ENCODE measurements at places on chromosomes 6 and 20.

DNA sequence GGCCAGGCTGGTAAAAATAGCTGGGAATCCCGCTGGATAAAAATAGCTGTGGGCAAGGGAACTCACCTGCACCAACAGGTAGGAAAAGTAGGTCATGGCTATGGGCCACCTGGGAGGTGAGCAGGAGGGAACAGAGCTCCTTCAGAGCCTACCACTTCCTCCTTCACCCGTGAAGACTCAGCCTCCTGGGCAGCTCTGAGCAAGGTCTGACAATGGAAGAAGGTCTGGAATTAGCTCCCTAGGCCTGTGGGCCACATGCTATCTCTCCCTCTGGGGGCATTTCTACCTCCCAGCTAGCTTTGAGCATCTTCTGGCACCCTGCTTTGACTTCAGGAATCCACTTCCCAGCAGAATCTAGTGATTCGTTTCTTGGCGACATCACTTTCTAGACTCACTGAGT lies 153.9 kb downstream of the MRPL14 start:
- DNase-seq, result no peak

GRCh38 chr6:121691126-121691551 lies 255.7 kb downstream of the GJA1 start:
- DNase-seq, result peak; percentile 34

- DNase-seq, result no peak
Observed at GRCh38 chr6:136784271-136784664, 8.0 kb downstream of the MAP3K5 start.

- peak; percentile 57 for DNase-seq
Observed at GRCh38 chr6:84639396-84639795, 125.0 kb downstream of the TBX18 start.

GRCh38 chr20:48669946-48670605 lies 157.7 kb downstream of the PREX1 start:
- no peak for DNase-seq

DNA sequence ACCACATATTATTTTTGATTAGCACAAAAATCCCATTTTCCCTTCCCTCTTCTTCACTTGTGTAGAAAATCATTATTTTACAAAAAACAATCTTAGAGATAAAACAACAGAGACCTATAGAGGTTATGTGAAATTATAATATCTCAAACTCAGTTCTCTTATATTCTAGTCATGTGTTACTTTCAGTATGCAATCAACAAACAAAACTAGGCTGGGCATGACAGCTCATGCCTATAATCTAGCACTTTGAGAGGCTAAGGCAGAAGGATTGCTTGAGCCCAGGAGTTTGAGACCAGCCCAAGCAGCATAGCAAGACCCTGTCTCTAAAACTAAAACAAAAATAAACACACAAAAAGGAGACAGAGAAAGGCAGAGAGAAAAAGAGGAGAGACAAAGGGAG lies 211.4 kb upstream of the SGK1 start:
- DNase-seq, result no peak

- DNase-seq, result peak; percentile 37
Observed at GRCh38 chr20:36830791-36831691, 44.9 kb upstream of the TLDC2 start.

DNA sequence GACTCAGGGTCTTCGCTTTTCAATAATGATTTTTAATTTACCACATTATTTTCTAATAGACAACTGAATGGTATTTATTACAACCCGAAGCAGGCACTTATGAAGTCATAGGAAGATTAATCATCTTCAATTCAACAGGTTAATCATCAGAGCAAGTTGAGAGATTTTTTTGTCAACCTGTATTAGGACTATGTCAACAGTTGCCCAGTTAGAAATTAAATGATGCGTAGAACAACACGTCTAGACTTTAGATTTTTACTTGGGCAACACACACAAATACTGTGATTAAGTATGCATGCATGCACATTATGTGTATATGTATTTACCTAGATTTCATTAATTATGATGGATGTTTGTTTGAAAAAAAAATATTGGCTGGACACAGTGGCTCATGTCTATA lies 4.3 kb downstream of the ILRUN start:
- no peak for DNase-seq

DNA sequence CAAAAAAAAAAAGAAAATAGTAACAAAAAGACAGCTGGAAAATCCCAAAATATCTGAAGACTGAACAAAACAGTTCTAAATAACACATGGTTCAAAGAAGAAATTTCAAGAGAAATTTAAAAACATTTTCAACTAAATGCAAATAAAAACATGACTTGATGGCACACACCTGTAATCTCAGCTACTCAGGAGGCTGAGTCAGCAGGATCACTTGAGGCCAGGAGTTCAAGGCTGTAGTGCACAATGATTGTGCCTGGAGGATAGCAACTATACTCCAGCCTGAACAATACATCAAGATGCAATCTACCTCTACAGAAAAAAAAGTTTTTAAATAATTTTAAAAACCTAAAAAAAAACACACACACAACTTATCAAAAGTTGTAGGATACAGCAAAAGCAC lies 21.6 kb upstream of the ASF1A start:
- no peak for DNase-seq

DNA sequence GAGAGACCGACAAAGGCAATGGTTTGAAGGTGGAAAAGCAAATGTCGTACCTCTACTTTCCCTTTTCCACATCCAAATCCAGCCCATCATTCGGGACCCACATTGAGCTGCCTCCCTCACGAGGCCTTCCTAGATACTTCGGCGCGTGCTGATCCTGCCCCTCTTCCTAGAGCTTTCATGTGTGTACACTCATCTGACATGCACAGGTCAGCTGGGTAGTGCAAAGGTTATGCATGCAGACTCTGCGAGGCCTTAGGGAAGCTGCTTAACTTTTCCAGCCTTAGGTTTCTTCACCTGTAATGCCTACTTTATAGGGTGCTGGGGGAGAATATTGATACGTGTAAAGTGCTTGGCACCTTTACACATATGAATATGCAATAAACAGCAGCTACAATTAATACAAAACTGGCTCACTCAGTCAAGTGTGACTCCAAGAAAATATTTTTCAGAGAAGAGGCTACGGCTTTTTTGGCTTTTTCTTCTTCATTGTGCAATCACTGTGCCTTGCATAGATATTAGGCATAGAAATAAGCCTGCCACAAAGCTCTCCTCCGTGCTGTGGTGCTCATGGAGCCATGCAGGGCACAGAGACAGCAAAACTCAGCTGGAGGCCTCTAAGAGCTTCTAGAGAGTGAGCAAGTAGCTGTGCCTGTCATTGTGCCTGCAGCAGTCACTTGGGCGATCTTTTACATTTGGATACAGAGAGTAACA lies 3.6 kb upstream of the MANBAL start:
- DNase-seq, result no peak

- no peak for DNase-seq
Observed at GRCh38 chr6:84920021-84920420, 155.6 kb upstream of the TBX18 start.

- no peak for DNase-seq
Observed at GRCh38 chr6:7953753-7954152, 43.2 kb upstream of the TXNDC5 start.

DNA sequence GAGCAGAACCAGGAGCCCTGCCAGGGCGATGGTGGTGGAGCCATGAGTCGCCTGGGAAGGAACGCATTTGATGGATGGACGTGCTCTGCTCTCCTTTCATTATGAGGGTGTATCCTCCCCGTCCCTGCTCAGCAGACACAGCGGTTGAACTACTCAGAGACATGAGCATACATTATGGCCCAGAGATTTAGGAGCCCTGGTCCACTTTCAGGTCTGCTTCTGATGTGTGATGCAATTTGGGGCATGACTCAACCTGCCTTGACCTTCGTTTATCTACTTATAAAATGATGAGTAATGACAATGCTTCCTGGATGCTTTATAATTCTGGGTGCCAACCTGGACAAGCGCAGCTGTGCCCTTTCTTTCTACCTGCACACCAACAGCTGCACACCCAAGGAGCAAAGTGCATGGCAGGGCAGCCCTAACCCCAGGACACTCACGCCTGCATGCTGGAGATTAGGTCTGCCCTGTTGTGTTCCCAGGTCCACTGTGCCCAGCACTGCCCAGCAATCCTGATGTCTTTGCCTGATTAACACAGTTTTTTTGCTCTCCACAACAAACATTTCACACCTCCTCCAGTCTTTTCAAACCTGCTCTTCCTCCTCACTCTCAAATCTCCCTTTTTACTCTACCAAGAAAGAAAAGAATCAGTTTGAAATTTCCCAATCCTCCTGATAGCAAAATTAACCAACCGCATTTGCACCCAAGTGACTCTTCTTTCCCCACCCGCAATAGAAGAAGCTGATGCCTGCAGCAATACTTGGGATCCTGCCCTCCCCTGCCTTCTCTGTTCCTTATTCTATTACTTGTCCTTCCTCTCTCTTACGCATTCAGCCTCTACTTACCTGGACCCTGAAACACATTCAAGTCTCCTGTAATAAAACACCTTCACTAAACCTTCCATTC lies 81.2 kb downstream of the EZR start:
- peak; percentile 7 for DNase-seq

GRCh38 chr6:137313928-137314855 lies 95.0 kb upstream of the IFNGR1 start:
- peak; percentile 91 for DNase-seq

DNA sequence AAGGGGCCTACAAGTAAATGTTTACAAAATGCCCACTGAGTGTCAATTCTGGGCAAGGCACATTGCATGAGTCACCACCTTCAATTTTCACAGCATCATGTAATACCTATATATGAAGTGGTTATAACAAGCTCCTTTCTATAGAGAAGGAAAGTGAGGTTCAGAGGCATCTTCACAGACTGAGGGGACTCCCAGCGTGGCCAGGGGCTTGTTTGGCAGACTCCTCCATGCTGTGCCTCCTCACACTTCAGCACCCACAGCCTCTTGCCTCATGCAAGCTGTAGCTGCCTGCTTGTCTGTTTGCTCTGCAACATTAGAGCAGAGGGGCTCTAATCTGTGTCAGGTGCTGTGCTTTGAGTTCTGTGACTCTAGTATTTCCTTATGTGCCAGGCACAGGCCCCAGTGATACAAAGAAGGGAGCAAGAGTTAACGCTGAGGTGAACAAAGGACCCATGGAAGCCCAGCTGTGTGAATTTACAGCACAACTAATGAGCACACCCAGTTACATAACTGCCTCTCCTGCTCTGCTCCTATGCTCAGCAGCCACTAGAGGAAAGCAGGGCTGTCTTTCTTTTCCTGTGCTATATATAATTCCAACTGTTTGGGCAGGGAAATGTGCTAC lies 72.3 kb downstream of the ZHX3 start:
- peak; percentile 40 for DNase-seq

- DNase-seq, result no peak
Observed at GRCh38 chr6:44020148-44020547, 107.1 kb downstream of the MRPL14 start.

DNA sequence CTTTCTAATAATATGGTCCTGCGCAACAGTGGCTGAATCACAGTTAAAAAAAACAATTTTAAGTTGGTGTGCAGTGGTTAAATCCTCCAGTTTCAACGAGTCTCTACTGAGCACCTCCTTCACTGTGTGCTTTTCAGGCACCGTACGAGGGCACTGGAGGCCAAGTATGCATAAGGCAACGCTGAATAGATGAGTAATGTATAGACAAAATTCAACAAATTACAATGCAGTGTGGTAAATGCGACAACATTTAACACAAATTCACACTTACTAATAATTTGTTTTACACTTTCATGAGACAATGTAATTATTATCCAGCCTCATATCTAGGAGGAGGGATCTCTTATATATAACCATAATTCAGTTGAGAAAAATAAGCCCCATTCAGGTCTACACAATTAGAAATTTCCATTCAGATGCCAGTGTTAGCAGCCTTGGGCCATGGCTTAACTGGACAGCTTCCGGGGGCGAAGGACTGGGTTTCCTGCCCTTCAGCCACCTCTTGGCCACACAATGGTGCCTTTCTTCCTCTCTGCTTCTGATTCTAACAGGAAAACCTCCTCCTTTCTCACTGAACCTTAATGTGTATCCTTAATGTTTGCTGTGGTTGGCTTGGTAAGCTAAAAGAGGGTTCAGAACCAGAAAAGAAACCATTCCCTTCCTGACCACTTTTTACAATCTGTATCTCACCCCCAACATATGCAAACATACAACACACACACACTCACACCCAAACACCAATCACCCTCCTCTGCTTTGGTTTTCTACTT lies 51.9 kb downstream of the B4GALT5 start:
- no peak for DNase-seq

GRCh38 chr20:59575216-59575615 lies 29.1 kb upstream of the PHACTR3 start:
- DNase-seq, result no peak

- peak; percentile 21 for DNase-seq
Observed at GRCh38 chr6:100726666-100727065, 154.5 kb downstream of the ASCC3 start.

- DNase-seq, result no peak
Observed at GRCh38 chr20:62785393-62785792, 10.9 kb upstream of the MRGBP start.

GRCh38 chr6:149329529-149329928 lies 12.0 kb downstream of the TAB2 start:
- no peak for DNase-seq

DNA sequence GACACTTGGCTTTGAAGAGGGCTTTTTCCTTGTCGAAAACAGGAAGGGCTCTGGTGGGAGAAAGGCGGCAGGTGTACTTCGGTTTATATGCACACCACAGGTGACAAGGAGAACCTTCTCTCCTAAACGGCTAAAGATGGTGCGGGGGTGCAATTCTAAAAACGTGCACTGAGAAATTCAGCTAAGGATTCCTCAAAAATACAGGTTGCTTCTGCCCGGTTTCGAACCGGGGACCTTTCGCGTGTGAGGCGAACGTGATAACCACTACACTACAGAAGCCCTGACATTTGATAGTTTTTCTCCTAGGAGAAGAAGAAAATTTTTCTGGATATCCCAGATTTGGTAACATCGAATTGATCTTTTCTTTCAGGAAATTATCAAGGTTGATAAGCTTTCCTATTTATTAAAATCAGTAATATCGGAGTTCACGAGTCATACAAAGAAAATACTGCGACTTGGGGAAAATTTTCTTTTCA lies 32.0 kb downstream of the POM121L2 start:
- peak; percentile 73 for DNase-seq

DNA sequence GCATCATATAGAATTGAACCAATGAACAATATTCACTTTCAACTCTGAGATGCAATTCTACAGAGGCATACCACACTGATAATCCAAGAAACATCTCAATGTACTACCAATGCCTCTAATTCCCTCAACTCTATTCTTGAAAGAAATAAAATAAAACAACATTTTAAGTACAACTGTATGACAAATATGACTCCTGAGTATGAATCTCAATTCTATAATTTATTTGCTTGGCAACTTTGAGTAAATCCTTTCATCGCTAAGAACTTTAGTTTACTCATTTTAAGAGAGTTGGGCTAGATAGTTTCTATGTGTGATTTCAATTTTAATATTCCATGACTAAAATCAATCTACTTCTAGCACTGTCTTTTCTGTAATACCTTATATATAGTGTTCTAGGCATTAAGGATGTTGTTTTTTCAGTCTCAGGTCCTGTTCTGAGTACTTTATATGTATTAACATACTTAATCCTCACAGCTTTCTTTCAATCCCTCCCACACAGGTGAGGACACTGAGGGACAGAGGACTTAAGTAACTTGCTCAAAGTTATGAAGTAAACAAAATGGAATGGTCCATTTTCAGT lies 33.4 kb downstream of the GOPC start:
- no peak for DNase-seq

GRCh38 chr6:34201455-34202107 lies 35.1 kb upstream of the HMGA1 start:
- DNase-seq, result no peak

Measured in adipocyte (in vitro differentiated cells).